K562 (cell line): ENCODE measurements at places on chromosomes 5 and 9. TPM values are rescaled to one million over a fixed set of nuclear protein-coding genes. Genes with fewer than 3 reads are reported as not detected.

KCNN2 gene
- total RNA-seq = 0.07 TPM in 1 of 2 replicates, not detected in the other

SHOC1 gene
- total RNA-seq = not detected in 2 replicates

DNA sequence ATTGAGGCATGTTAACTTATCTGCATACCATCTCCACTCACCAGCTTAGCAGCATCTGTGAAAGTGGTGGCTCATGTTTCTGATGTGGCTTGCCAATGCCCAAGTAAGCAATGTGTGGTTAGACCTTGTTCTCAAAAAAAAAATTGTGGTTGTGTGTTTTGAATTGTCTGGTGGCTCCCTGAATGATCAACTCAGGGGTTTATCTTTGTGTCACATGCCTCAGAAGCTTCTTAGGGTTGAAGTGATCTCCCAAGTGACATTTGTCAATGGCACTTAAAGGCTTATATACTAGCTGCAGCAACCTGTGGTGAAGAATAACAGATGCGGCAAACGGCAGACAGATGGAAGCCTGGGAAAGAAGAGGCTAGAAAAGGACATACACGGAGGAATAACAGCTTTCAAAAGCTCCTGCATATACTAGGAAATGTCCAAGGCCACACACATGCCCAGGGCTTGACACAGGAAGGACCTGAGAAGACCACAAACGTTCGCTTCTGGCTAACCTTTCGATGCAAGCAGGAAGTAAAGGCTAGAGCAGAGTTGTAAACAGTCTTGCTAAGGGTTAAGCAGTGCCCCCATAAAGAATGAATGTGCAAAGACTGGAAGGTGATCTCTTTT is 42.2 kb upstream of the FSD1L start:
- H3K27ac ChIP-seq = no peak overlapping the region
- peaks cover 15% of the 10 kb centered on the region for H3K27me3 ChIP-seq
- no peak overlapping the region for H3K4me3 ChIP-seq
- H3K4me1 ChIP-seq = no peaks in the 10 kb centered on the region

GRCh38 chr5:134257176-134257575 is 31.3 kb upstream of the PPP2CA start:
- H3K4me3 ChIP-seq = no peak overlapping the region
- no peak for DNase-seq
- no peak overlapping the region for H3K27ac ChIP-seq

- H3K36me3 ChIP-seq = no peaks in the 10 kb centered on the region
- no peak overlapping the region for H3K4me3 ChIP-seq
- no peaks in the 10 kb centered on the region for H3K27me3 ChIP-seq
- no peak overlapping the region for H3K27ac ChIP-seq
- H3K4me1 ChIP-seq = no peaks in the 10 kb centered on the region
- DNase-seq = no peak
Measured at GRCh38 chr9:76585487-76586389, 126.8 kb downstream of the GCNT1 start.

DNA sequence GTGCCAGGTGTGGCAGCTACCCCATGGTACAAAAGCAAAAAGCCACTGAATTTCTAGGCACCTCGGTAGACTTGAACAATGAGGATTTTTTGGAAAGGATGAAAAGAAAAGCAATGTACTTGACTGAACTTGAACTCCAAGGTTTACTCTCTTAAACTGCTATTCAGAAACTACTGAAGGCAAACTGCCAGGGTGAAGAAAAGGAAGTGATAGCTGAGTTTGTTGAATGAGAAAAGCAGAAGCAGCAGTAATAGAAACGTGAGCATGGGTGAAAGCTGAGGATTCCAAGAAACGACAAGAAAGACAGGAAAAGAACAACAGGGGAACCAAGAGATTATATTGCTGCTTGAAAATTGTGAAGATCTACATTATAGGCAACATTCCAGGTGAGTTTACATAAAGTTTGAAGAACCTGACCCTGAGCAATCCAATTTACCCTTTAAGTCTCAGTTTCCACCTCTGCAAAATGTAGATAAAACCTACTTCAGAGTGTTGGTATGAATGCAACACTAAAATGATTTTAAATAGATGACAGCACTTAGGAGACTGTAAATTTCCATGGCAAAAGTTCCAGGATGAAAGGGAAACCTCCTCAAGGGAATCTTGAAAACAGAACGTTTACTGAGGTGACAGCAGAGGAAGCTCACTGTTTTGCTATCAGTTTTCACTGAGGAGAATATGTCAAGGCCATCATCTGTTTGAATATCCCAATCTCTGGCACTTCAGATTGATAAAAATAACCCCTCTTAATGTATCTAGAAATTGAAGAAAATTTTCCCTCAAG is 245.8 kb downstream of the SPATA31D1 start:
- no peak for DNase-seq
- H3K27ac ChIP-seq = no peak overlapping the region
- no peaks in the 10 kb centered on the region for H3K27me3 ChIP-seq
- H3K36me3 ChIP-seq = no peaks in the 10 kb centered on the region
- no peak overlapping the region for H3K4me3 ChIP-seq
- no peaks in the 10 kb centered on the region for H3K4me1 ChIP-seq

DNA sequence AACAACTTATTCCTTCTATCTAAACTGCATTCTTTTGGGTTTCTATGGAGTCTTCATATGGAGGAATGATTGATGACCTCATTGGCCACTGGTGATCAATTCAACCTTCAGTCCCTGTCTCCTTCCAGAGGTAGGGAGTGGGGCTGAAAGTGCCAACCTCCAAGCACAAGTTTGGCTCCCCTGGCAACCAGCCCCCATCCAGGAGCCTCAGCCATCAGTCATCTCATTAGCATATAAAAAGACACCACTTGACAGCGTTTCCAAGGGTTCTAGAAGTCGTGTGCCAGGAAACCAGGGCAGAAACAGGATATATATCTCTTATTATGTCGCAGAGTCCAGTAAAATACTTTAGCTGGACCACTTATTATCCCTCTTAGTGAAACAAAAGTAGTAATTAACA is 9.8 kb downstream of the SLC31A2 start:
- no peaks in the 10 kb centered on the region; the same call in 1 of the 3 replicates for H3K4me1 ChIP-seq
- no peaks in the 10 kb centered on the region for H3K27me3 ChIP-seq
- H3K27ac ChIP-seq = no peak overlapping the region
- H3K4me3 ChIP-seq = no peak overlapping the region

DNA sequence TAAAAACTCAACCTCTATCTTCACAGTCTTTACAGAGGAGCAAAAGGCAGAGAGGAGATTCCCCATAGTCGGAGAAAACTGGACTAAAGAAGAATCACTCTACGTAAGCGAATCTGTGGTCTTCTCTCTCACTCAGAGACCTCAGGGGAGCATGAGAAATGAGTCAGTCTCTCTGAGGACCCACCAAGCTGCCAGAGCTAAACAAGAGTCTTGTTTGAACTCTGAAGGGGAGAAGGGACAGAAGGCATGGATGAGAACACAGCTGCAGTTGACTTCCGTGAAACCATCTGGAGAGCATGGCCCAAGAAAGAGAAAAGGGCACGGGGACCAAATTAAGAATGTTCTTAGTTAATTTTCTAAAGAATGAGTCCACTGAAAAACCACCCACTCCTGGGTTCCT is 12.8 kb upstream of the MAN2A1 start:
- no peaks in the 10 kb centered on the region for H3K4me1 ChIP-seq
- no peak overlapping the region for H3K27ac ChIP-seq
- peaks cover 5% of the 10 kb centered on the region; the same call in 1 of the 2 replicates for H3K27me3 ChIP-seq
- no peaks in the 10 kb centered on the region for H3K36me3 ChIP-seq

DNAH5 gene
- not detected in 2 replicates for total RNA-seq

DNA sequence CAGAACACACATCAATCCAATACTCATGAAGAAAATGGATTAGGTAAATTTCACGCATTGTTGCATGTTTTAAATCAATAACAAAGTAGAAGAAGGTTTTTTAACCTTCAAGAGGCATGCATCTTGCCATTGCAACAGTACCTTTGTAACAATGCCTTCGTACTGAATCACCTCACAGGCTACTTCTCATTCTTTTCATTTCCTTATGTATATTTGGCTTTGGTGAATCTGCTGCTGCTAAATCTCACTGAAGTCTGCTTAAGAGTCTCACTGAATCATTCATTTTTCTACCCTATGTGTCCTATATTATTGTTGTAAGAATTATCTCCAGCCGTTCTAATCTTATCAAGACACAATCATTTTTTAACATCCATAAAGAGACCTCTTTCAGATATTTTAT is 152.5 kb downstream of the CDH10 start:
- no peak for DNase-seq
- H3K4me1 ChIP-seq = no peaks in the 10 kb centered on the region
- H3K36me3 ChIP-seq = no peaks in the 10 kb centered on the region
- H3K27ac ChIP-seq = no peak overlapping the region
- H3K4me3 ChIP-seq = no peak overlapping the region

GRCh38 chr9:113592876-113593575 is 129.5 kb downstream of the RGS3 start:
- no peaks in the 10 kb centered on the region; the same call in 2 of the 3 replicates for H3K27me3 ChIP-seq
- no peaks in the 10 kb centered on the region; the same call in 2 of the 3 replicates for H3K4me1 ChIP-seq
- no peaks in the 10 kb centered on the region for H3K36me3 ChIP-seq
- no peak overlapping the region for H3K27ac ChIP-seq
- no peak for DNase-seq

DNA sequence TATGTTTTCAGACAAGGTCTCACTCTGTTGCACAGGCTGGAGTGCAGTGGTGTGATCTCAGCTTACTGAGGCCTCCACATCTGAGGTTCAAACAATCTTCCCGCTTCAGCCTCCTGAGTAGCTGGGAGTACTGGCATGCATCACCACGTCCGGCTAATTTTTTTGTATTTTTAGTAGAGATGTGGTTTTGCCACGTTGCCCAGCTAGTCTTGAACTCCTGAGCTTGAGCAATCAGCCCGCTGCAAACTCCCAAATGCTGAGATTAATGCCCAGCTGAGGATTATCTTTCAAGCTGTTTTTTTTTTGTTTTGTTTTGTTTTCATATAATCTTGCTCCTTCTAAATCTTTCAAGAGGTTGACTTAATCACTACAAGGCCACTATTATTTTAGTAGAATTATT is 47.3 kb upstream of the SLC28A3 start:
- no peaks in the 10 kb centered on the region for H3K27me3 ChIP-seq
- no peak overlapping the region for H3K27ac ChIP-seq
- H3K36me3 ChIP-seq = no peaks in the 10 kb centered on the region

- no peak overlapping the region for H3K4me3 ChIP-seq
- no peaks in the 10 kb centered on the region for H3K4me1 ChIP-seq
- peak; percentile 11 for DNase-seq
- no peaks in the 10 kb centered on the region for H3K27me3 ChIP-seq
Measured at GRCh38 chr5:149079883-149080282, 17.0 kb upstream of the SH3TC2 start.
